Substantia nigra (tissue), 51 donors: ENCODE measurements at places on chromosomes 1 and 21.

DNA sequence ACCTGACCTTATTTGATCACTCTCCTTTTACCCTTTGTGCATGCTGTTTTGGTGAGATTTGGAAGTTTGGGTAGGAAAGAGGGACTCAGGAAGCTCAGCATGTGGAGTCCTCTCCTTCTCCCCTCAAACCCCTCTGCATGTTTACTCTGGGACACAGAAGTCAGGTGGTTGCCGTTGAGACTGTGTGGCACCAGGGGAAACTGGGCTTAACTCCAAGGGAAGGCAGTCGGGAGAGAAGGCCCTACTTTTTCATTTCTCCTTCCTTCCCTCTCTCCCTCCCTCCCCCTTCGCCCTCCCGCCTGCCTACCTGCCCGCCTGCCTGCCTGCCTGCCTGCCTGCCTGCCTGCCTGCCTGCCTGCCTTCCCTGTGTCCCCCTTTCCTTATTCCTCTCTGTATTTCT lies 34.8 kb upstream of the TTC22 start:
- DNase-seq: no peak

DNA sequence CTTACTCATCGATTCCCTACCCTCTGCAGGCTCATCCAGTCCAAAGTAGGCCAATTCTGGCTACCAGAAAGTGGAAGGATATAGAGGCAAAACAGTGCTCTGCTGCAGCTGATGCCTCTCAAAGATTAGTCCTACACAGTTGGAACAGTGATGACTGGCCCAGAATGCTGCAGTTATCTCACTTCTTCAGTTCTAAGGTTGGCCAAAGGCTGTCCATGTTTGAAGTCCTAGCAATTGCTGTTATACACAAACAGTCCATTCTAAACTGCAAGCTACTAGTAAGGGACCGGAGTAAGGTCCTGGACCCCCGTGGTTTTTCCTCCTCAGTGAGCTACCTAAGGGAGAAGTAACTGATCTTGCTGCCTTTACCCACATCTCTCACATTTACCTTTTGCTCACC lies 129.1 kb upstream of the NRIP1 start:
- no peak for DNase-seq

GRCh38 chr21:28632755-28633408 lies 359.8 kb downstream of the LTN1 start:
- no peak for DNase-seq

DNA sequence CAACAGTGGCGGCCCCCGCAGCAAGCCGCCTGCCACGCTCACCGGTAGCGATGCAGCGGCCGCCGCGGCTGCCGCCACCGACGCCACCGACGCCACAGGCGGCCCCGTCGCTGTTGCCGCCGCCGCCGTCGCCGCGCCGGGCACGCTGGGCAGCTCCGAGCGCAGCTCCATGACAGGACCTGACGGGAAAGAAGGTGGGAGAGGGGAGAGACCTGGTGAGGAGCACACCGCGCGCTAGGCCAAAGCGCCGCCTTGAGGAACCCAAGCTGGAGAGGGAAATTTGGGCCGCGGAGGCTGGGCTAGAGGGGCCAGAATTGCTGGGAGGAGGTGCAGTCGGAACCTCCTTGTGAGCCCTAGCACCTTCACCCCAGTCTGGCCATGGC lies 1.9 kb downstream of the DMRTA2 start:
- DNase-seq: no peak

GRCh38 chr1:91555821-91556531 lies 55.3 kb downstream of the CDC7 start:
- DNase-seq: no peak

DNA sequence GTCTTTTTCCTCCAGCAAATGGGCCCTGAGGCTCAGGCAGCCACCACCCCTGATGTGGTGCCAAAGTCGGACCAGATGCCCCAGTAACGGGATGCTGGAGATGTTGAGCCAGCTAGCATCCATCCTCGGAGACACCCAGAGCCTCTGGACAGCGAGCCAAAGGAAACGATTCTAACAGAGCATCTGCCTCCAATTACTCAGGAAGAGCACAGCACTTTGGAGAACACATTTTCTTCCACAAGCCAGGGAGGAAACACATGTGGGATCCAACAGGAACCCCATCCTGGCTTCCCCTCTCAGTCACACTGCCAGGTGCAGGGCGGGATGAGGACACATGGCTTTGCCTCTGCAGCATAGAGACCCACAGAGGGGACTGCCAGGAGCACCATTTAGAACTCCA lies 44.9 kb downstream of the C1orf198 start:
- DNase-seq: no peak

DNA sequence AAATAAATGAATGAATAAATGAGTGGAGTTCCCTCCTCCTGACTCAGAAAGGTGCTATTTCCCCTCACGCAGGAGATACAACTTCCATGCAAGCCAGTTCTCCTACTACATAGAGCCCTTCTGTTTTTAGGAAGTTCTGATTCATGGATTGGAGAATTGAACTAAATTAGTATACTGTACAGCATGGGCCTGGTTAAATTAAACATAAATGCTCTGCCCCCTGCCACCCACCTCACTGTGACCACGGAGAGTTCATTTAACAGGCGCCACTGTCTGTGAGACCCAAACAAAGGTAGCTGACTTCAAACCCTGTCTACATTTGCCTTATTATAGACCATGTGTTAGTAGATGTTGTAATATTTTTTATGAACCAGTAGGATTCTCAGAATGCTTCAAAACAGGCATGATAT lies 9.1 kb upstream of the IRF2BP2 start:
- no peak for DNase-seq

- no peak for DNase-seq
These were observed 8.1 kb upstream of the STMN1 start for GRCh38 chr1:25914074-25914995.

DNA sequence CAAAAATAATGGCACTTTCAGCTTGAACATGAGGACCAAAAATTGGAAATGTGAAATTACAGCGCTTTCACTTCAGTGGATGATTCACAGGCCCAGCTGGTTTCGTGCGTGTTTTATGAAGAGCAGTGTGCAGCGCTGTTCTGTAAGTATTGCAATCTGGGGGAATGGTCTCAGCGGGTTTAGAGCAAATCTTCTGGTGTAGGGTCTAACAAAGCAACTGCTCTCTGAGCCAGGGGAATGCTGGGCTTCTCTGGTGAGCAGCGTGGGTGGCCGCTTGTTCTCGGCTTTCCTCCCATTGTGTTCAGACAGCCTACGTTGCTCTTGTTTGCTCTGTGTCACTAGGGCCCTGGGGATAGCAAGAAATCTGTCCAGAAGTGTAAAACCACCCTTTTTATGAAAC lies 42.4 kb upstream of the GADD45A start:
- DNase-seq: no peak

- DNase-seq: no peak
These were observed 125.3 kb upstream of the CACYBP start for GRCh38 chr1:174874331-174875053.

GRCh38 chr1:65343286-65343685 lies 33.9 kb downstream of the DNAJC6 start:
- DNase-seq: no peak
